Pulmonary artery endothelial cell (primary cell): ENCODE measurements at places on chromosomes 7 and 10. TPM values are rescaled to one million over a fixed set of nuclear protein-coding genes. Genes with fewer than 3 reads are reported as not detected.

SLC29A3 gene
- total RNA-seq = 0.95 and 1.3 TPM in 2 replicates

SPDYE3 gene
- not detected in 2 replicates for total RNA-seq

FGFBP3 gene
- total RNA-seq = 0.20 and 0.28 TPM in 2 replicates

DNA sequence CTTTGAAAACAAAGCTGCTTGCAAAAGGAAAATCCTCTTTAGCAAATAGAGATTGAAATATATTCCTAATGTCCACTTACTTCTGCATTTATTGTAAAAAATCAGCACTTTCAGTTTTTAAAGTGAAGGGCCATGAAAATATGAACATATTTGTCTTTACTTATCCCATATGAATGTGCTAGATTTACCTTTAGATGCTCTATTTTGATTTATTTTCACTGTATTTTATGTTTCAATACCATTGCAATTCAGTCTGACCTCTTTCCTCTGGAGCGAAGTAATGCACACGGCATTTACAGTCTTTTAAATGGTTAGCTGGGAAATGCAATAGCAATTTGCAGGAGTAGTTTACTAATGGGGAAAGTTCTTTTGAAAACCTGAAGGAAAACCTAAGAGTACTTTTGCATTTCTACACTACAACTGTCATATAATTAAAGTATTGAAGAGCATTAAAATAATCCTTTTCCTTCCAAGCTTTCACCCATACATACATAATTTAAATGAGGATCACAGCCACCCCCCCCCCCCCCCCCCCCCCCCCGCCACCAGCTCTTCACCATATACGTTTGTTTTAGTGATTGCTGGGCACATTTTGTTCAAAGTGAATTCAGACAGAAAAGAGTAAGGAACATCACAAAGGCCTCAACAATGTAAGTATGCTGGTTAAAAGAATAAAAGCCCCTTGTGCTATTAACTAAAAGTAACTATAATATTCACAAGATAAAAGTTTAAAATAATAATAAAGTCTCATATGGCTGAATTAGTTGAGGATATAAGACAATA, 3.5 kb downstream of the SKIDA1 start:
- DNase-seq = no peak

DNA sequence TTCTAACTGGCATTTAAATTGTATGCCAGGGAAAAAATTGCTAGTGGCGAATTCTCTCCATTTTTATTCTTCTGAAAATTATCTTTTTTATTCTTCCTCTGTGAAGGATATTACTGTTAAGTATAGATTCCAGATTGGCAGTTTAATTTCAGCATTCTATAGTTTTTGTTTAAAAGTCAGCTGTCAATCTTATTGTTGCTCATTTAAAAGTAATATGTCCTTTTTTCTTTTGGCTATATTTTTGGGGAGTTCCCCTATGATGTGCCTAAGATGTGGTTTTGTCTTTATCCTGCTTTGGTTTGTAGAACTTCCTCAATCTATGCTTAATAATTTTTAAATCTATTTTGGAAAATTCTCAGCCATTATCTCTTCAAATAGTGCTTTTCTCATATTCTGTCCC, 135.9 kb downstream of the ARHGAP12 start:
- no peak for DNase-seq

GRCh38 chr10:77207828-77208185, 429.8 kb downstream of the KCNMA1 start:
- DNase-seq = no peak
